Globus pallidus (tissue), 1 donor: ENCODE measurements at places on chromosomes 5 and 9.

DNA sequence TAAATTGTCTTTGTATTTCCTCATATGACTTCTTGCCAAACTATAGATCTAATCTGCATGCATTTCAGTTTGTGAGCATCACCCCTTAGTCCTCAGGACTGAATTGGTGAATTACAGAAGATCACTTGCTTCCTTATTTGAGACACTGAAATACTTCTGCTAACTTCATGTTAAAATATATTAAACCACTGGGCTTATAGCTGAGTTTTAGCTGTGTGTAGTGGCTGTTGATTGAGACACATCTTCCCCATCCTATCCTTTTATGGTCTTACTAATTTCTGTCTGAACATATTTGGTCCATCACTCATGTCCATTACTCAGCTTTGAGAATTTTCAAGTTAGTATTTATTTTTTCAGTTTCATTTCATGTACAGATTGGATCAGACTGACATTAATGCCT lies 295.9 kb downstream of the PSAT1 start:
- DNase-seq, result no peak

DNA sequence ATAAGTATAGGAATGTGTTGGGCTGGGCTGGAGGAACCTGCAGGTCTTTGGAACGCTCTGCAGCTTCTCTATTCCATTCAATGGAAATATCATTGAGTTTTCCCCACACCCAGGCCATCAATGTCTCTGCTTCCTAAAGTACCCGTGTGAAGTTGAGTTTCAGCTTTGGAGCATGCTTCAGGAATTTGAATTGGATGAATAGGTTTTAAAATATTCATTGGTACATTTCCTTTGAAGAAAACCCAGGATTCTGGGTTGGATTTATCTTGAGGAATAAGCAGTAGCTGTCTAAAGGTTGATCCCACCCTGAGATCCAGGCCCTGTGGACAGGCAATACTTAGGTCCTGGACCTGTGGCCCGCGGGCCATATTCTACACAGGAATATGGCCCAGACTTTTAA lies 37.3 kb downstream of the INSYN2B start:
- DNase-seq, result no peak

- no peak for DNase-seq
Measured at GRCh38 chr5:39202597-39203274, 16.6 kb downstream of the FYB1 start.

GRCh38 chr5:91281401-91281800 lies 101.7 kb downstream of the ARRDC3 start:
- DNase-seq, result no peak

- no peak for DNase-seq
Measured at GRCh38 chr9:99351647-99352046, 129.6 kb downstream of the SEC61B start.

DNA sequence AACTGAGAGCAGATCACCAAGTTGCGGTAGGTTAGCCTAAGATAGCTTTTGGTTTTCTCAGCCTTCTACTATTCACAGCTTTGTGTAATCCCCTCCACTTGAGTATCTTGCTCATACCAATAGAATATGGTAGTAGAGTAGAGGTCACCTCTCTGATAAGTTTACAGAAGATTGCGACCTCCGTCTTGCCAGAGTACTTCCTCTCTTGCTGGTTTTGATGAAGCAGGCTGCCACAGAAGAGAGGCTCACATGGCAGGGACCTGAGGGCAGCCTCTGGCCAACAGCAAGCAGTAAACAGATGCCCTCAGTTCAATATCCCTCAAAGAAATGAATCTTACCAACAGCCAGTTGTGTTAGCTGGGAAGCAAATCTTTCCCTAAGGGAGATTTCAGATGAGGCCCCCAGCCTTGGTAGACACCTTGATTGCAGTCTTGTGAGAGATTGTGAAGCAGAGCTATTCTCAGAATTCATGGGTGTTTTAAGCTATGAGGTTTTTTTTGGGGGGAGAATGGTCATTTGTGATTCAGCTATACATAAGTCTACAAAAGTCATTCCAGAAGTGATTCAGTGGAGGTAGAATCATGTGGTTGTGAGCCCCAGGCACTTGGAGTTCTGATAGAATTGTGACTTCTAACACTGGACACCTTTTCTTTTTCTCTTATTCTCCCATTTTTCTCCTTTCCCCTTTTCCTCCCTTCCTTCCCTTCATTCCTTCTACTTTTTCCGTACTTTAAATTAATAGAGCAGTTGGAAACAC lies 22.7 kb upstream of the CDKN2B start:
- no peak for DNase-seq

DNA sequence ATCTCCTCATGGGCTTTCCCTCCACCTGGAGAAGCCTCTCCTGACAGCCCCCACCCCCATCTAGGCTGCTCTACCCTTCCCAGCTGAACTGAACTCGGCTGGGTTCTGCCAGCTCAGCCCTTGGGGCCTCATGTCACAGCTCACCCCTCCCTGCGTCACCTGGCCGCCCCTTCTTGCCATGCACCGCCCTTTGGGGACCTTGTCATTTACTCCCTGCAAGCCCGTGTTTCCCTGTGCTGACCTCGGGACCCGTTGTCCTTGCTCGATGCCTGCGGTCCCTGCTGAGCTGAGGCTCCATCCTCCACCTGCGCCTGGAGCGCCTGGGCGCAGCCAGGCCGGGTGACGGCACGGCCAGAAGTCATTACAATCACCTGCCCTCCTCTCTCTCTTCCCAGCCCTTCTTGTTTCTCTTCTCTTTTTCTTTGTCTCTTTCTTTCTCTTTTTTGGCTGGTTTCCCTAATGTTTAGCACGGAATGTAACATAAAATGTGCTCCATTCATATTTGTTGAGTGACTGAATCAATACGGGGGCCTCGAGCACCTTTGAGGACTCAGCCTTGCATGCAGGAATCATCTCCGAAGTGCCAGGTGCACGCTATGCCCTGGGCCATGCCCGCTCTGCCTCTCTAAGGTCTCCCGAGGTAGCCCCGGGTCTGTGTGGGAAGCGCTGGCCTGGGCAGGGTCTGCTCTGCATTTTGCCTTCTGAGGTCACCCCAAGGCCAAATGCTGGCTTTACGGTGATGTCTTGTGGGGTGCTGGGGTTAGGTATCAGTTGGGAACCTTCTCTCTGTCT lies 48.1 kb upstream of the COL5A1 start:
- DNase-seq, result no peak

DNA sequence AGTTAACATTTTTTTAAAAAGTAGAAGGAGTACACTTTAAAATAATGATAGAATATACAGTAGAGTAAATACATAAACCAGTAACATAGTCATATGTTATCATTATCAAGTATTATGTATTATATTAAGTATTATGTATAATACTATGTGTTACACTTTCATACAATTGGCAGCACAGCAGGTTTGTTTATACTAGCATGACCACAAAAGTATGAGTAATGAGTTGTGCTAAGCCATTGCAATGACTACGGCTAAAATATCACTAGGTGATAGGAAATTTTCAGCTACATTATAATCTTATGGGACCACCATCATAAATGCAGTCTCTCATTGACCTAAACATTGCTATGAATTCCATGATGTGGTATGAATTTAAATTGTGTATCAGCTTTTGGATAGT lies 506.0 kb downstream of the HTR1A start:
- no peak for DNase-seq

DNA sequence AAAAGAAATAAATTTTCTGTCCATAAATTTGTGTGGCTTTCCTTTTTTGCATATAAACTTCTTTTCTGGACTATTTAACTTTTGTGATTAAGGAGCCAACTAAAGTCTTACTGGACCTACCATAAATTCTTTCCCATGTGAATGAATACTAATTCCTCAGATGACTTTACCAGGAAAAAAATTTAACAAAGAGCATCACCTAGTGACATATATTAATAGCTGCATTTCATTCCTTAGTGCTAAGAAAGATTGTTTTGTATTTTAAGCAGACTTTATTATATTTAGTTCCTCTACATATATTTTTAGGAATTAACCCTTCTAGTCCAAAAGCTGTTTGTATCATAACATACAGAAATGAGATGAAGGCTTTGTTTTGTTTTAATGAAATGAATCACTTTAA lies 64.4 kb downstream of the C9orf85 start:
- peak; percentile 37 for DNase-seq

DNA sequence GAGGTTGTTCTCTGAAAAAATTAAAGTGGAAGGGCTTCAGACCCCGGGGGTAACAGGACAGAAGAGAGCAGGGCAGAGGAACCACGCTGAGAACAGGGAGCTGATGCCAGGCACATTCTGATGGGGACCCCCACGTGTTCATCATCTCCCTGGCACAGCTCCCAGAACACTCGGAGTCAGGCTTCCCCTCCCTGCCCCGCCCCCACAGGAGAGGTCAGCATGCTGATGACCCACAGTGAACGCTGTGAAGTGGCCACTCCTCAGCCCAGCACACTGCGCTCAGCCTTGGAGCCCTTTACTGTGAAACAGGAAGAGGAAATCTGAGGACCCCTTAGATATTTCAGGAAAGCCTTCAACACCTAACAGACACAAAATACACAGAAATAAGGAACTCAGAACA lies 16.4 kb downstream of the RETREG1 start:
- peak; percentile 86 for DNase-seq

DNA sequence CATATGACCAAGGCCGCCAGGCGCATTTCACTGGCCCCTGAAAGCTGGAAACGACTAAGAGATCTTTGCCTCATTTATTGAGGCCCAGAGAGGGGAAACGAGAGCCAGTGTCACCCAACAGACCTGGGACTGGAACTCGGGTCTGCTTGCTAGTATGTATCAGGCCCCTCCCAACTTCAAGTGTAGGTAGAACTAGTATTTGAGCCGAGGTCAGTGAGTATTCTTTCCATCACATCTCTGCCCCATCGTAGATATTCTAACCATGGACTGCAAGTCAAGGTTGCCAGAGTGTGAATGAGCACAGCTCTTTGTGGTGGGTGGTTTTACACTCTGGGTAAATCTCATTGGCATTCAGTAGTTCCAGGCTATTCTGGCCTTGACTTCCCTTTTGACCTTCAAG lies 42.2 kb downstream of the GPR107 start:
- no peak for DNase-seq

DNA sequence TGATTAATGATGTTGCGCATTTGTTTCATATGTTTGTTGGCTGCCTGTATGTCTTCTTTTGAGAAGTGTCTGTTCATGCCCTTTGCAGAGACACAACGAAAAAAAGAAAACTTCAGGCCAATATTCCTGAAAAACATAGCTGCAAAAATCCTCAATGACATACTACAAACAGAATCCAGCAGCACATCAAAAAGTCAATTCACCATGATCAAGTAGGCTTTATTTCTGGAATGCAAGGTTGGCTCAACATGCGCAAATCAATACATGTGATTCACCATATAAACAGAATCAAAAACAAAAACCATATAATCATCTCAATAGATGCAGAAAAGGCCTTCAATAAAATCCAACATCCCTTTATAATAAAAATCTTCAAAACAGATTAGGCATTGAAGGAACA lies 1.9 kb upstream of the ANKS6 start:
- DNase-seq, result no peak

- DNase-seq, result no peak
Measured at GRCh38 chr5:140964356-140964755, 1.9 kb upstream of the PCDHAC2 start.

- peak; percentile 95 for DNase-seq
Measured at GRCh38 chr5:80372780-80373179, 35.1 kb upstream of the ZFYVE16 start.

GRCh38 chr5:40001796-40002195 lies 577.0 kb upstream of the DAB2 start:
- no peak for DNase-seq

DNA sequence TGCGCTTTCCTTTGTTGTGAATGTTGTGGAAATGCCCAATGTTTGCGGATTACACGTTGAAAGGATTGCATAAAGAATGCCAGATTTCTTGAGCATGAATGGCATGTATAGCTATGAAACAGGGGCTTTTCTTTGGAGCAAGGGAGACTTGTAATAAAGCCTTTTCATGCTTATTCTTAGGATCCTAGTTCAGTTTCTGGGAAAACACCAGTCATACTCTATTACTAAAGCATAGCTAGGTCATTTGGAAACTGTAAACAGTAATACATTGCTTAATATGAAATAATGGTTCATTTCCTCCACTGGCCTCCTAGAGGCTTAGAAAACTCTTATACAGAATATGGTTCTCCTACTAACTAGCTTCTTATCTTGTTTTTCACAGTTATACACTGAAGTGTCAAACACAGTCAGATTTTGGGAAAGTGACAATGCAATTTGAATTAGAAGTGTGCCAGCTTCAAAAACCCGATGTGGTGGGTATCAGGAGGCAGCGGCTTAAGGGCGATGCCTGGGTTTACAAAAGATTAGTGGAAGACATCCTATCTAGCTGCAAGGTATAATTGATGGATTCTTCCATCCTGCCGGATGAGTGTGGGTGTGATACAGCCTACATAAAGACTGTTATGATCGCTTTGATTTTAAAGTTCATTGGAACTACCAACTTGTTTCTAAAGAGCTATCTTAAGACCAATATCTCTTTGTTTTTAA lies 104.2 kb downstream of the MELK start:
- DNase-seq, result no peak

DNA sequence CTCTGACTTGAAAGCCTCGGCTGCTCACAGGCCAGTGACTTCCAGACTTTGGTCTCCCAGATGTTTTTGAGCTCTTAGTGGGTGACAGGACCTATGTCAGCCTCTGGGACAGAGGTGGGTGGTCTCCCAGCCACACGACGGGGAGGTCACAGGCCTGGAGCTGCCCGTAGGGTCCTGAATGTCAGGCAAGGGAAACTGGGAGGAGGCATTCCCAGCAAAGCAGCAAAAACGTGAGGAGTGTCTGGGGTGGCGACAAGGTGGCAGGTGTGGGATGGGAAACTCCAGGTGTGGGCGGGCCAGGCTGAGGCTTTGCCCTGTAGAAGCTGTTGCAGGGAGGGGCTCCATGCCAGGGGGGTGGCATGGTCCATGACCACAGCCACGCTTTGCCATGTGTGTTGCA lies 110.5 kb downstream of the CACNA1B start:
- no peak for DNase-seq
